ENCODE measurements at places on chromosomes 2 and 18.

GRCh38 chr18:57784034-57784800 is 18.9 kb downstream of the ATP8B1 start:
- DNase-seq: no peak

DNA sequence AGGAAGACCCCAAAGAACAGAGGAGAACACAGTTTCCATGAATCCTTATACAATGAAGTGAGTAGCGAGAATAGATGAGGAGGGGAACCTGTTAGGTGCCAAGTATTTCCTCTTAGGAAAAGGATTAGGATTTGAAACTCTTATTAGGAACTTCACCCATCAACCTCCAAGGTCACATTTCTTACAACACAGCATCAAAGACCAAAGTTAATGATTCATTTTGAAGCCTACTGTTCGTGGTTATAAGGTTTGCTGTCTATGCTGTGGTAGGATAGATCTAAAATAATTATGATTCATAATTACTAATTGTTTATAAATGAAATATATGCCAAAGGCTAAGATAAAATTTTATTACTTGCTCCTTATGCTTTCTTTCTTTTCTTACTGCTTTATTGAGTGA is 6.1 kb downstream of the CFAP221 start:
- DNase-seq: no peak

GRCh38 chr18:78677483-78678317 is 301.9 kb upstream of the SALL3 start:
- DNase-seq: no peak

DNA sequence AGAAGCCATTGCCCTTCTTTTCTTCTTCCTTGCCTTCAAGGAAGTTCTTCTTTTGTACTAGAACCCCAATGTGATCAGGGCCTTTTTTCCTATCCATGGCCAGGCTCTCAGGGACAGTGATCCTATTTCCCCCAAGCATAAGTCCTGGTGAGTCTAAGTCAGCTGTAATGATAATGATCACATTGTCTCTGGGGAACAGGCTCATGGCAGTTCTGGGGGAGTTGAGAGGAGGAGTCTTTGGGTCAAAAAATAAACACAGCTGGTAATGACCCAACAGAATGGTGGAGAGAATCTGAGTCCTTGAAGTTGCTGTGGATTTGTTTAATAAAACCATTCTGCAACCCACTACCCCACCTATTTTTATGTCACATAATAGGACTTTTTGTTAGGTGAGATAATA is 96.6 kb downstream of the SOCS6 start:
- no peak for DNase-seq

GRCh38 chr18:62788876-62789275 is 73.5 kb downstream of the PHLPP1 start:
- no peak for DNase-seq

GRCh38 chr2:64698177-64698643 is 44.5 kb upstream of the SERTAD2 start:
- no peak for DNase-seq

- DNase-seq: no peak
These were observed 60.1 kb upstream of the ZSWIM2 start for GRCh38 chr2:186909095-186909494.

- no peak for DNase-seq
These were observed 140.6 kb downstream of the EPHA4 start for GRCh38 chr2:221431477-221431876.

DNA sequence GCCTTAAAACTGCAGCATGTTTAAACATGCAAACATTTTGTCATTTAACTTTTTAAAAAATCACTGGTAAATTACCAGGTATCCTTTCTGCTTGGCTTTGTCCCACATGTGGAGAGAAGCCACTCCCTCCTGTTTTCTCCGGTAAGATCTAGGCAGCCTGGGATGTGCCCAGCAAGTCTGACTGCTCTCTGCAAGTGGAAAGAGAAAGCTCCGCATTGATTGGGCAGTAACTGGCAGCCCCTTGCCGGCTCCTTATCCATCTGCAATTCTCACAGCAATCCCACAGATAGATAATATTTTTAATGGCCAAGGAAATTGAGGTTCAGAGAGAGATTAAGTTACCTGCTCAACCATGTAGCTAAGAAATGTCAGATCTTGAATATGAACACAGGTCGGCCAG is 136.1 kb downstream of the TMEM200C start:
- no peak for DNase-seq

DNA sequence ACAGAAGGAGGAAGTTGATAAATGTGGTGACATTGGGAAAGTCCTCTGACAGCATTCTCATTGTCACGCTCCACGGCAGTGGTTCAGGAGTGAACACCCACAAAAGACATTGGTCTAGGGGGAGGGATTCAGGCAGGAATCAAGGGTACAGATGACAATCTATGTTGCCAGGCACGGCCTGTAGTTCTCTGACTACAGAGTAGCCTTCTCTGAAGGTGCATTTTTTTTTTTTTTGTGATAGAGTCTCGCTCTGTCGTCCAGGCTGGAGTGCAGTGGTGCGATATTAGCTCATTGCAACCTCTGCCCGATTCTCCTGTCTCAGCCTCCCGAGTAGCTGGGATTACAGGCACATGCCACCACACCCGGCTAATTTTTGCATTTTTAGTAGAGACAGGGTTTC is 7.4 kb upstream of the MOB1A start:
- DNase-seq: peak; percentile 25

- DNase-seq: no peak
These were observed 113.6 kb downstream of the KCNE4 start for GRCh38 chr2:223165423-223166214.

- DNase-seq: no peak
These were observed 2.0 kb downstream of the CNNM4 start for GRCh38 chr2:96762529-96763311.

- no peak for DNase-seq
These were observed 312.2 kb upstream of the SPRED2 start for GRCh38 chr2:65744477-65745200.

DNA sequence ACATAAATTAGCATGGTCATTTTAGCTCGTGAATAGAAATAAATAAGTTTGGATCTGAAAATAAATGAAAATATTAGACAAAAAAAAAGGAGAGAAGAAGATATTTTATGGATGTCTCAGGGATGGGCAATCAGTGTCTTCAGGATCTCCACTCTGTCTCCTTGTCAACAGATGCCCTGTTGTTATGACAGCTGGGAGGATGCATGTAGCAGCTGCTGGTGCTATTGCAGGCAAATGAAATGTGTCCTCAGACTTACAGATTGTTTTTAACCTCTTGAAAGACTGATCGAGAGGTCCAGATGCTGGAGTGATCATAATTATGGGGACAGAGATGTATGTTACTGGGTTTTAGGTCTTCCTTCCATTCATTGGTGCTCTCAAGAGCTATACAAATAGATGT is 24.7 kb upstream of the ARL4C start:
- DNase-seq: no peak

DNA sequence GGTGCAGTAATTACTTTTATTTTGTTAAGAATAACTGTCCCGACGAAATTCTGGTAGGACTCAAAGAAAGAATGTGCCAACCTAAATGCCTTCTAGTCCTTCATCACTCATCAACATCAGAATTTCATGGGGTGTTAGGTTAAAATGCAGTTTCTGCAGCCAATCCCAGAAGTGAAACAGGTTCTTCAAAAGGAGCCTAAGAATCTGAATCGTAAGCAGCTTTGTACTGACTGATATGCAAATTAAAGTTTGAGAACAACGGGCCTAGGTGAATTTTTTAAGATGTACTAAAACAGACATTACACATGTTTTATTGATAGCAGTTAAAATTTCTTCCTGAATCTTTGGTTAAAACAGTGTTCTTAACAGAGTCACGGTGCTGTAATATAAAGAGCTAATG is 140.3 kb upstream of the ZC3H15 start:
- no peak for DNase-seq

- peak; percentile 86 for DNase-seq
These were observed at the start of gene PSD4 for GRCh38 chr2:113173542-113174375. PSD4 (plus strand) TSS chr2:113173971; CDS start chr2:113182457, 8,486 bp downstream.

GRCh38 chr2:118529908-118530599 is 317.4 kb downstream of the EN1 start:
- DNase-seq: no peak

DNA sequence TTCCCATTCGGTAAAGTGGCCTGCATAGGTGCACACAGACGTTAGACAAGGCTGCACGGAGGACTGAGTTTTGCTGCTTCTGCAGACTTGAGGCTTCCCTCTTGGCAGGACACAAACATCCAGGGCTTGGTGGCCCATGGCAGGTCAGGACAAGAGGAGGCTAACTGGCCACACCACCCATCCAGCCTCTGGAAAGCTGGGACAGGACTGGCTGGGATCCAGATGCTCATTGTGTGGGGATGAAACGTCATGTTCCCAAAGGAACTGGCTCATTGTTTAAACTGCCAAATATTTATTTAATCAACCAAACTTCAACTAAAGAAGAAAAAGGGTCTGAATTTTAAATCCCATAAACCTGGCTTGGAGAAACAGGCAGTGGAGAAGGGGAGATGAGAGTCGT is 239.1 kb upstream of the EPAS1 start:
- no peak for DNase-seq

DNA sequence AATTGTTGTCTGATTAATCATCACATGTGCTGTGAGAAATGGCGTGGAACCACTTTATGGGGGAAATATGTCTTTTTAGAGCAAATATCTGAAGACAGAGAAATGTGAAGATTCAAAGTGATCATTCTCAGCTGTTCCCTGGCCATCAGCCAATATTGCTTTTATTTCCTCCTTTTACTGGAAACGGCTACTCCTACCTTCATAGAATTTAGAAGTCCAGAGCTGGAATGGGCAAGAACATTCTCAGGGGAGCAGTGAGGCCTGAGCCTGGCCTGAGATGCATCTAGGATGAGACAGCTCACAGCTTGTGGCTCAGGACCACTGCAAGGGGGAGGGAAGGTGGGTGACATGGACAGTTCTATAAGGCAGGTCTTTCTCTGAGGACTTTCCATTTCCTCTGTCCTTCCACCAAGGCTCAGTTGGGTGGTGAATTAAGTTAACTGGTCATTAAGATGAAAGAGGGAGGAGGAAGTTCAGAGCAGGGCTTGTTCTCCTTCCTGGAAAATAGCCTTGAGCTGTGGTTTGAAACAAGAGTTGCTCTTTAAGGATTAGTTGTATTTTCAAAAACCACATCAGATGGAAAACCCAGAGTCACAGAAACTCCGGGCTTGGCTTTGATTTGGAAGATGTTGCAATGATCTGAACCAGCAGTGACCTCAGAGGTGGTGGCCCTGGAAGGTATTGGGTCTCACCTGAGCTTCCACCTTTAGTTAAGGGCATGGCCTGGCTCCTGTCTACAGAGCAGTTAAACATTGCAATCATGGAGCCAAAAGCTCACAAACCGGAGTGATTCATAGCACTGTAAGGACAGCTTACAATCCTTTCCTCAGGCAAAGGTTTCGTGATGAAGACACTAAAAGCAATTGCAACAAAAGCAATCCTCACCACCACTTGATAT is 144.3 kb downstream of the VAPA start:
- no peak for DNase-seq

DNA sequence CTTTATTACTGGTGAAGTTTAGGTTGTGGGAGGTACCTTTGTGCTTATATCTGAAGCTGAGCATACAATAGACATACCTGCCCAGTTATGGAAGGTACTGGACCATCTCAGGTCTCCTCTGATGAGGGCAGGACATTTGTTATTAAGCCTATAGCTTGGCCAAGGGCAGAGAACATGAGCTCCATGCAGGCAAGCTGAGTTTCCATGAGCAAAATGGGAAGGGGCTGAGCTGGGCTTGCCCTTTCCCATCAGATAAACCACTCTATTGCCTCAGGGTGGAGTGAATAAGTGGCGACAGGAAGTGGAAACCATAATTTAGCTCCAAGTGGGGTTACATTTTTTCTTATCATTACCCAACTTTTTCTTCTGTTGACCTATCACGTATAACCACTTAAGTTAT is 39.9 kb upstream of the EML6 start:
- no peak for DNase-seq

DNA sequence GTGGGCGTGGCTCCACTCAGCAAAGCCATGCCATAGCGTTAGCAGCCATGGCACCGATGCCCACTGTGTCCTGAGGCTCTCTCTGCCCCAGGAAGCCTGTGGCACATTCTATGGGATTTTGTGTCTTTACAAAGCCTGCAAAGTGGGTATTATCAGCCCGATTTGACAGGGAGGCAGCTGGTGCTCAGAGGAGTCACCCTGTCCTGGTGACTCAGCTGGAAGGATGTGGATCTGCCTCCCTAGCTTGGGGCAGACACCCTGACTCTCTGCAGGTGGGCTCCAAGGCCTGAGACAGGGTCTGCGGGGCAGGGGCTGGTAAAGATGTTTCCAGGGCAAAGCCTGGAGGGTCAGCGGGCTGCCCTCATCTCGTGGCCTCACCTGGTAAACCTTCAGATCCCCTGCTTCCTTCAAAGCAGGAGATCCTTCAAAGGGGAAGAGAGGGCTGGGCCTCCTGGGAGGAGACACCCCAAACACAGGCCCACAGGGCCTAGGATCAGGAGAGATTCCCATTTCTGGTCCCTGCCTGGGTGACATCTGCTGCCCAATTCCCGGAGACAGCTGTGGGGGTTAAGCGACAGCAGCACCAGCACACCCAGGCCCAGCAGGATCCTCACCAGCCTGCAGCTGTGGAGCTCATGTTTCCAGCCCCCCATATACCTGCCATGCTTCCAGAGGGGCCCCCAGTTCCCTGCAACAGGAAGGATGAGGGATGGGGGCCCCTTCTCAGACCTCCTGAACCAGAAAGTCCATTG is 3.0 kb upstream of the ASB1 start:
- DNase-seq: no peak
